ENCODE measurements at places on chromosomes 2 and 18.

DNA sequence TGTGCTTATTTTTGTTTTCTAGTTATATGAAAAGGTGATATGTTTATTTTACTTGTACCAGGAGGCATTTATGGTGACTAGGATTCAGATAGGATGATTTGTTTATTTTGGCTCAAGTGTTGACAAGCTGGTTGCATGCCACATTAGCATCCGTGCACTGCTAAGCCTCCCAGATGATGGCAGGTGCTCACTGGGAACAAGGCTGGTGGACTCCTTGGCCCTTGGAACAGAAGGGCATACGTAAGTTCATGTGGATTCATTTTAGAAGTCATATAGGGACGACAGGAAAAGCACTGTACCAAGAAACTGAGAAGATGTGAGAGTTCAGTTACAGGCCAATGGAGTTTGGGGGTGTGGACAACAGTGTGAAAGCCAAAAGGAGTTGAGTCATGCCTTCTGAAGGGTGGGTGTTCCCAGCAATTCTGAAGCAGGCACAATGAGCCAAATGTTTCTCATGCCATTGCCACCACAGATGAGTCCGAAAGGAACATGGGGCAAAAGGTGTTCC, 166.2 kb downstream of the PHLPP1 start:
- DNase-seq = no peak

- no peak for DNase-seq
Measured at GRCh38 chr2:7417845-7418742, 500.9 kb downstream of the RNF144A start.

GRCh38 chr2:242001853-242002252, 132.3 kb downstream of the RTP5 start:
- DNase-seq = no peak

GRCh38 chr2:104262714-104263113, 591.2 kb upstream of the POU3F3 start:
- no peak for DNase-seq

- DNase-seq = no peak
Measured at GRCh38 chr2:20913491-20913890, 90.6 kb upstream of the LDAH start.

DNA sequence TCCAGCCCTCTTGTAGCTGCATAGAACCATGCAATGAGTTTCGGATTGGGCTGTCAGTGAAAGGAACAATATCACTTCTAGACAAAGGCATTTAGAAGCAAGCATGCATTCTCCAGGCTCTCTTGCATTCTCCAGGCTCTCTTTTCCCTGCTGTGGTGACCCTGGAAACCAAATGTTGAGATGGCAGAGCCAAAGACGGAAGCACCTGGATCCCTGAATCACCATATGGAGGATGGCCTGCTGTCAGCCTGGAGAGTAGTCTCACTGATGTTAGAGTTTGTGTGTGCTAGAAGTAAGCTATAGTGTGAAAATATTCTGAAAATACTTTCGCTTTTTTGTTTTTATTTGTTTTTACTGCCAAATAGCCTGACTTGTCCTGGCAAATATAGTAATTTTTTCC, 203.9 kb downstream of the C1D start:
- DNase-seq = no peak

- DNase-seq = no peak
Measured at GRCh38 chr18:58502628-58503027, 126.3 kb downstream of the ALPK2 start.

- no peak for DNase-seq
Measured at GRCh38 chr2:216649574-216649973, 16.4 kb downstream of the IGFBP2 start.

- no peak for DNase-seq
Measured at GRCh38 chr2:165681841-165682240, 112.2 kb downstream of the GALNT3 start.

GRCh38 chr18:59460072-59460420, 101.0 kb upstream of the LMAN1 start:
- DNase-seq = no peak

GRCh38 chr2:45685260-45685659, 33.8 kb downstream of the PRKCE start:
- DNase-seq = no peak

GRCh38 chr2:112481050-112481527, 867 bp upstream of the TTL start:
- DNase-seq = peak; percentile 55

DNA sequence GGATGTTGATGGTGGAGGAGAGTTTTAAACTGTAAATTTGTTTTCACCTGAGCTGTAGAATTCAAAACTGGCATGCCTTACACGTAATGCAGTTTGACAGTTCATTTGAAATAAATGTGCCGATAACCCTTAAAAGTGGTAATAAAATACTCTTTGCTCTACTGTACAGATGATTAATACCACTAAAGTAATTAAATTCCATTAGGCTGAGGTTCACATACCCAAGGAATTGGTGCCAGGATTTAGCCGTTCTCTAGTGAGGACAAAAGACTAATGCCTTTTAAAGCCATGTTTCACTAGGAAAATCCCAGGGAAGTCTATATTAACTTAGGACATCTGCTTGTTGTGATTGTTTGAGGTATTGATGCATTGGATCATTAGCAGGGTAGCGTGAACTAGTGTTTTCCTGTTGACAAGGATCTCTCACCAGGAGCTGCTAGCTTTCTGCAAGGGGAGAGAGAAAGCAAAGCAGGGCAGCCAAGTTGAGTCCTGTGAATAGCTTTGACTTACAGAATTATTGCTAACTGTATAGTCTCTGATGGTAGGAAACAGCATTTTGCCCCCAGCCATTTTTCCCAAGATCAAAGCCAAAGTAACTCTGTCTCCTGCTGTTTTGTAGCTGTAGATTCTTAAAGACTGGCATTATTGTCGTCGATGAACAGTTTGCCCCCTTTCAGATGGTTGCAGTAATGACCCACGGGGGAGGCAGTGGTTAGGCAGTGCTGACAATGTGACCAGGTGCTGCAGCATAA, 280.9 kb upstream of the FANCL start:
- DNase-seq = no peak

DNA sequence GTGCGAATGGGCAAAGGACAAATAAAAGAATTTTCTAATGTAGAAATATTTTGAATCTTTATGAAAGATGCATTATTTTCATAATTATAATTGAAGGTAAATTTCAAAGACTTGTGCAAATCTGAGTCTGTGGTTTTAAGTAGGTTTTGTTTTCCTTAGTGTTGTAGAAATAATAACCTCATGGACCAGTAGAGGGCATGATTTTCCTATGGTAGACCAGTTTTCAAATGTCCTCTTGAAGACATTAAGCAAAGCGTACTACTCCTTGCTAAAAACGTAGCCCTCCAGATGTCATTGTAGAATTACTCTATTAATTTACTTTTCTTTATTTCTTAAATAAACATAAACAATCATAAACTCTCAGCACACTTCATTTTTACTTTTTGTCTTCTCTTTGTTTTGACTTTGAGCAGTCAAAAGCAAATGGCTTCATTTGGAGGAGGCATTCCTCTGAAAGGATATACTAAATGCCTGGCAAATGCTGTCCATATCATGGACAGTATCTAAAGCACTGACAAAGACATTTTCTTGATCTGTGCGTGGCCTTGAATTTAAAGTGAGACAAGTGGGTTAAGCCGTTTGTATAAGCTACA, 85.8 kb upstream of the FAM237A start:
- no peak for DNase-seq

GRCh38 chr2:145119225-145119624, 599.3 kb upstream of the ZEB2 start:
- DNase-seq = no peak

GRCh38 chr2:6493669-6494068, 372.0 kb downstream of the CMPK2 start:
- no peak for DNase-seq

DNA sequence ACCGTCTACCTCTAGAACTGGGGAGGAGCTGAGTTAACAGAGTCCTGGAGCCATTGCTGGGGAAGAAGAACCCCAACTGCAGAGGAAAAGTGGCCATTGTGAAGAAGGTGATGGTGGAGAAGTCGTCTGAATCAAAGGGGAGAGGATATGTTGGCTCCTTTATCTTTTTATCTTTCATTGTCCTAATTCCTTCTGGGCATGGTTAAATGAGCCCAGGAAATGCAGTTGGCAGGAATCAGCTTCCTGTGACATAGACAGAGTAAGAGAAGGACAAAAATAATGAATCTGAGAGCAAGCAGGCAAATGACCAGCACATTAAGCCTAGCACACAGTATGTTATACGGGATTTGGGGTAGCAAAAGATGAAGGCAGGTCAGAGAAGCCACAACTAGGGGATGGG, 16.0 kb upstream of the ACTR3 start:
- DNase-seq = no peak
